NCI-H2171 (cell line): ENCODE measurements at places on chromosomes 1 and 21.

GRCh38 chr1:9455487-9456234, 83.6 kb upstream of the SLC25A33 start:
- no peak for DNase-seq

- DNase-seq = no peak
Measured at GRCh38 chr1:161502181-161502580, 3.1 kb upstream of the FCGR2A start.

DNA sequence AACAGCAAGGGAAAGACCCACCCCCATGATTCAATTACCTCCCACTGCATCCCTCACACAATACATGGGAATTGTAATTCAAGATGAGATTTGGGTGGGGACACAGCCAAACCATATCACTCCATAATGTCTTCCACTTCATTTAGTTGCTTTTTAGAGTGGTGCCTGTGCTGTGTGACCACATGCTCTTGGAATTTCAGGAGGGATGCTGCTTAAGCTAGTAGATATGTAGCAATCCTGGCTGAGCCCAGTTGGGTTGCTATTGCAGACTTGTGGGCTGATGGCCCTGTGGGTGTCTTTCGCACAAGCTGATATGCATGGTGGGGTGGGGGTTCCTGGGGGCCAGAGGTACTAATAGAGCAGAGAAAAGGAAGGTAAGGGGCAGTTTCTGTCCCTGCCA, 160.4 kb upstream of the SYT6 start:
- DNase-seq = no peak

GRCh38 chr1:218669431-218669830, 324.3 kb downstream of the TGFB2 start:
- no peak for DNase-seq

GRCh38 chr21:41678924-41679318, 87.9 kb downstream of the RIPK4 start:
- peak; percentile 57 for DNase-seq

DNA sequence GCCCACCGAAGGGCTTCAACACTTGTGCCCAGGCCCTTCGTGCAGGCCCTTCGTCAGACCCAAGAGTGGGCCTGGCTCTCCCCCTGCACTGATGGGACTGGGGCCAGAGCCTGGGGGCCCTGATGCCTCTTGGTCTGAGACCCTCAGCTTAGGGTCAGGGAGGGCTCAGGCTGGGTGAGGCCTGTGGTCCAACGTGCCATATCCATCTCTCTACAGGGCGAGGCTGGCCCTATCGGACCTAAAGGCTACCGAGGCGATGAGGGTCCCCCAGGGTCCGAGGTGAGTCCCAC, 15.6 kb downstream of the COL6A1 start:
- DNase-seq = no peak

DNA sequence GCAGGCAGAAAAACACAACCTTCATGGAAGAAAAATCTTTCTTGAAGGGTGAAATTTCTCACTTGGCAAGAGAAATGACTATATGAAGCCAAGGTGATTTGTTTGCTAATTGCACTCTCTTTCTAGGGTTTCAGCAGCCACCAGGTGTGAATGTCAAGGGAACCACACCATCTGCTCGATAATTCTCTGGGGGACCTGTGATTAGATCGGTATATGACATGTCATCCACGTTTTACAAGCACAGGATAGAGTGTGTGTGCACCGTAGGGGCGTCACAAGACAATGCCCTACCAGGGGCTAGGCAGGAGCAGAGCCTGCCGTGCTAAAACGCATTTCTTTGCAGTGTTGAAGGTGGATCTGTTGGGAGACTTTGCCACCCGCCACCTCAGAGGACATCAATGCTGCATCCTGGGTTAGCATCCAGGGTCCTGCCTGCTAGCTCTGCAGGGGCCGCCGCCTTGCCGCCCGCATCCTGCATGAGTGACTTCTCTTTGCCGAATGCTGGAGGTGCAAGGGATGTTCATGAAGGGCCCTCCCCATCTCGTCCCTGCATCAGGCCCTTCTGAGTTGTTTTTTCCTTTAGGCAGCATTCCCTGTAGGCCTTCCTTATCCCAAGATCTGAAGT, 37.8 kb upstream of the CCSAP start:
- peak; percentile 91 for DNase-seq

GRCh38 chr1:6545276-6546112, 8.8 kb downstream of the NOL9 start:
- DNase-seq = no peak

DNA sequence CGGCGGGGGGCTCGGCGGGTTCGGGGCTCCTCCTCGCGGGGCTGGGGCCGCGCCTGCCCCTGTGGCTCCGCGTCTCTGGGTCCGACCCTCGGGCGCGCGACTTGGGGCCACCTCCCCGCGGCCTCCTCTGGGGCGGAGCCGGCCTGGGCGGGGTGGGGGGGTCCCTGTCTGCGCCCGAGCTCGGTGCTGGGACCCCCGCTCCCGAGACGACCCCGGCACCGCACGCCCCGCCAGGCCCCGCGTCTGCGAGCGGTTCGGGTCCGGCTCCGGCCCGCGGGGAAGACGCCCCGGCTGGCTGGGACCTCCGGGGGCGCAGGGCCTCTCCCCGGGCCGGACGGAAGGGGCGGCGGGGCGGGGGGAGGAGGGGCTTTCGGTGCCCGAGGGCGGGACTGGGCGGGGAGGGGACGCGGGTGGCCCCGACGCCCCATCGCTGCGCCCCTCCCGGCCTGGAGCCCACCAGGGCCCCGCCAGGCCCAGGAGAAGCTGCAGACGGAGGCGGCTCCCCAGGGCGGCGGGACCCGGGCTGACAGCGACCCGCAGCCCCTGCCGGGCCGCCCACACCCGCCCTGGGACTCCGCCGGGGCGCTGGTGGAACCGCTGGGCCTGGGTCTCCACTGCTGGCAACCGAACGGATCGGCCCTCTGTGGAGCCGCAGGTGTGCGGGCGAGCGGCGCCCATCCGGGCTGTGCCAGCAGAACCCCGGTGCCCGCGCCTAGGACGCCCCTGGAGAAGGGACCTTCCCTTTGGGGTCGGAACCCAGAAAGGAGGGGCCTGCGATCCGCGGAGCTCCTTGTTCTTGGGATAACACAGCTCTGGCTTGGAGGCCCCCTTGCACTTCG, 610 bp downstream of the COL6A2 start:
- DNase-seq = no peak

DNA sequence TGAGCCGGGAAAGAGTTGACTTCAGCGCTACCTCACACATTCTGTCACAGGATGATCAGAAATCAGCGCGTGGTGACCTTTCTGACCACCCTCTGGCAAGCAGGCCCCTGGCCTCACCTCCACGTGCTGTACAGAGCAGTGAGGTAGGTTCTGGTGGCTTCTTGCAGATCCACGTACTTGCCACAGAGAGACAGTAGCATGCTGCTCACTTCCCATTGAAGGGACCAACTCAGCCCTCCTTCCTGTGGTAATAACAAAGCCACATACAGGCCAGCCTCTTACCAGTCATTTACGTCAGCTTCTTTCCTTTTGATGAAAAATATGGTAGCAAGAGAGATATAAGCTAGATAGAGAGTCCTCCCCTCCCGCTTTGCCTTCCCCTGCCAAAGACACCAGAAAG, 200.7 kb downstream of the CHRM3 start:
- no peak for DNase-seq

GRCh38 chr1:228107636-228108035, 1.5 kb downstream of the MRPL55 start:
- DNase-seq = no peak

DNA sequence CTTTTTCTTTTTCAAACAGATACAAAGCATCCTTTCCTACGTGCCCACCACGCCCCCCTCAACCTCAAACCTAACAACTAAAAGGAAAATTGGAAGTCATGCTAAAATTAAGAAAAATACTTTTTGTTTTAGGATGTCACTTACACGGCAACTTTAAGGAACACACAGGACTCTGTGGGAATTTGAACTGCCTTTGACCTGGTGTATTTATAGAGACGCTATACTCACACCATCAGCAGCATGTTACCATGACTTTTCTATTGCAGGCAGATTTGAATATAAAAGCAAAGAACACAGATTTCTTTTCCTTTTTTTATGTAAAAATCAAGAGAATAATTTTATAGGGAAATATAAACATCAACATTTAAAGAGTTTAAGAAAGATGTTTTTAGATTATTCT, 198.2 kb downstream of the SIPA1L2 start:
- DNase-seq = no peak

DNA sequence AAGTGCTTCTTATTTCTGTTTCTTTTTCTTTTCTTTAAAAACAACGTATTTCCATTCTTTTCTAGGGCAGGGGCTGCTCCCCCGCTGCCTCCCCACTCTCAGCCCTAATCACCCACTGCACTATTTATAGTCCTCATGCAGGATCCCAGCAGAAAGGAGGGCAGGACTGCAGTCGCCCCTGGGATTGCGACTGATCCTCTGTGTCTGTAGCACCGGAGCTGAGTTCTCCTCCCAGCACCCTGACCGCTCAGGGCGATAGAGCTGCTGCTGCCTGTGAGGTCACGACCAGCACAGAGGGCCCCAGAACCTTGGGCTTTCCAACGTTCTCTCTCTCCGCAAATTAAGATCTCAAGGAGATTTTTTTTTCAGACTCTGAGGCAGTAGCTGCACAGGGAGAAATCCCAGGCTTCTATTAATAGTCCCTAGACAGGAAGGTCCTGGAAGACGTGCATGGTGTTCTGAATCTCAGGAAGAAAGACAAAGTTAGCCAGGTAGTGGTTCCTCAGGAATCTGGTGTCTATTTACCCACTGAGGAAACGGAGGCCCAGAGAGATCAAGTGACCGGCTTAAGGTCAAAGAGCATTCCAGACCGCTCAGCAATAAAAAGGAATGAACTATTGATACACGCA, 46.8 kb downstream of the PRAMEF20 start:
- no peak for DNase-seq

DNA sequence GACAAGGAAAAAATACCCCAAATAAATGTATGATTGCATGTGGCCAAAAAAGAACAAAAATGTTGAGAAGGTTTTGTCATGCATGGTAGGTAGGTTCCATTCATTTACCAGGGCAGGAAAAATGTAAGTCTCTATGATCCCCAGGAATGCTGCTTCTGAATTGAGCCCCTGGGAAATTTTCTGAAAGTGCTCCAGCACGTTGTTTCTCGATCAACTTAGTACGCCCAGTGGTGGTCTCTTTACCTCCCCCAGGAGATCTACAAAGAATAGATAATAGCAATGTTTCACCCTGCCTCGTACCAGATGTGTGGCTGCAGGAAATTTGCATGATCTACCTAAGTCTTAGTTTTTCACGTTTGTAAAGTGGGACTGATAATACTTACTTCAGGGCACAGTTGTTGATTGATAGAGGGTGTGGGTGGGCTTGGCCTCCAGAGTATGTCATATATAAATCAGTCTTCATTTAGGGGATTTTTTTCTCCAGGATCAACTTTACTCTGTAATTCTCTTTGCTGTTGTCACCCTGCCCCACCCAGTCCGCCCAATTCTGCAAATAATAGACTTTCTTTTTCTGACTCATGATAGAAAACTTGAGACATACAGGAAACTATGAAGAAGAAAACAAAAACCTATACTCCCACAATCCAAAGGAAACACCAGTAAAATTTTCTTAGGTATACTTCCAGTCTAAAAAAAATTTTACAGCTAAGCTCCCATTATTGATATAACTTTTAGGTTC, 462.0 kb upstream of the RUNX1 start:
- DNase-seq = no peak

GRCh38 chr1:226882631-226883409, 12.4 kb downstream of the PSEN2 start:
- no peak for DNase-seq

DNA sequence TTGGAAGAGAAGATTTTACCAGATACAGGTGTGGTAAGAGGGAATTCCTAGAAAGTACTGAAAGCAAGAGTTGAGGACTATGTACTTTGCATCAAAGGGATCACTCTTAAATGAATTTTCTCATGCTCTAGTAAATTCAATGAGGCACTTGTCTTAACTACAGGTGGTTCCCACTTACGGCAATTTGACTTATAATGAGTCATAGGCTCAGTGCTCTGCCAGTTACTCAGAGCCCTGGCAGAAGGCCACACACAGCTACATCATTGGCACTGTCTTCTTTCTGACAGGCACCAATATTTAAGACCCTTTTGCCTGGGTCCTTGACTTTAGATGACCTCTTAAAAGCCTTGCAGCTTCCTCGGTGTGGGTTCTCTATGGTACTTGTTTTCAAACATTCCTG, 15.9 kb upstream of the ADAMTS5 start:
- no peak for DNase-seq

DNA sequence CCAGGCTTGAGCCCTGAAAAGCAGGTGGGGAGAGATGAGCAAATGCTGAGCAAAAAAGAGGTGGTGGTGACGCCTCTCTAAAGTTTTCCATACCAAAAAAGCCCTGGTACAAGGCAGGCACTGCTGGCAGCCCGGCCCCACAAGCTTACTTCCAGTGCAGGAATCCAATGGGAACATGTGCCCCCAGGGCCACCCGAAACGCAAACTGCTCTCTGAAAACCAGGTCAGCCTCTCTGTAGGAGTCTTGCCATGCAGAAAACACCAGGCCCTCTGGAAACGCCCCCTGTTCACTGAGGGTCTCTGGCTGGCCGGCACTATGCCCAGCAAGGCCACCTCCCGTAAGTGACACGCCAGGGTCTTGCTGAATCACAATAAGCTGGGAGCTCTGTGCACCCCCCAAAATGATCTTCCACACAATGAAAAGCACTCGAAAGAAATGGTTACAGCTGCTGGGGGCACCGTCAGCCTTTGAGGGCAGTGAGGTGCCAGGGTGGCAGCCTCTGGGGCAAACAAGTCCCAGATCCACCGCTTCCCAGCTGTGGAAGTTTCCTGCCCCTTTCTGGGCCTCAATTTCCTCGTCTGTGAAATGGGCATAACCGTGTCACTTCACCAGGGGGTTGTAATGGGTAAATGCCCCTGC, 170.5 kb downstream of the TOMM20 start:
- no peak for DNase-seq

GRCh38 chr1:167052389-167052788, 37.8 kb downstream of the GPA33 start:
- DNase-seq = no peak

DNA sequence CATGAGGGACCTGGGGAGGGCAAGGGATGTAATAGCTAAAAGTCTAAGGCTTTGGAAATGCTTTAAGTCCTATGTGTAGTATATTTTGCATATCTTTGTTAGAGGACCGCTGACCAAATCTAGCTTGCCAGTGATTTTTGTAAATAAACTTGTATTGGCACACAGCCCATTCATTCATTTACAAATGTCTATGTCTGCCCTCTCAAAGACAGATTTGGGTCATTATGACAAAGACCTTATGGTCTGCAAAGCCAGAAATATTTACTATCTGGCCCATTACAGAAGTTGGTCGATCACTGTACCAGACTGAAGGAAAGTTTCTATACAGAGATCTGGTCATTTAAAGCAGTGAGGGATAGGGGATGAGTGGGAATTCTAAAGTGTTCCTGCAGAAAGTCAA, 120.1 kb upstream of the RAVER2 start:
- no peak for DNase-seq
